ENCODE measurements at places on chromosomes 13 and 19. TPM values are rescaled to one million over a fixed set of nuclear protein-coding genes. Genes with fewer than 3 reads are reported as not detected.

- DNase-seq, result no peak
Observed at GRCh38 chr13:40442826-40443225, 223.6 kb downstream of the FOXO1 start.

GRCh38 chr19:1318678-1319471 is 33.2 kb downstream of the EFNA2 start:
- DNase-seq, result no peak

ZIM2 gene
- total RNA-seq, result 1.6 TPM

DNA sequence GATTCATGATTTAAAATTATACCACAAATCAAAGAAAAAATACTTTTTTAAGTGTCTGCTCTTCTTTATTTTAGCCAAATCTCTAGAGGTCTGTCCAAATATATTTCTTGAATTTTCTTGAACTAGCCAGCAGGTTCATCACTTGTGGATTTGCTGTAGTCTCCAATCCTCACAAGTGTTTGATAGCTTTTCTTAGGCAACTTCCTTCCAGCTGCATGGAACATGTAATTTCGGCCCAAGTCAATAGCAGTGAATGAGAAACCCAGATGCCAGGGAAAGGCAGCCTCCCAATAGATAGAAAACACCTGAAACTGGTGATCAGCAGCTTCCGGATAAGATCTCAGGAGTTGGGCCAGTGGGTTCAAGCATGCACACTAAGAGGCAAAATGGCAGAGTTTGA is 15.6 kb upstream of the RNASEH2B start:
- no peak for DNase-seq

IQCN gene
- total RNA-seq, result 1.6 TPM

DNA sequence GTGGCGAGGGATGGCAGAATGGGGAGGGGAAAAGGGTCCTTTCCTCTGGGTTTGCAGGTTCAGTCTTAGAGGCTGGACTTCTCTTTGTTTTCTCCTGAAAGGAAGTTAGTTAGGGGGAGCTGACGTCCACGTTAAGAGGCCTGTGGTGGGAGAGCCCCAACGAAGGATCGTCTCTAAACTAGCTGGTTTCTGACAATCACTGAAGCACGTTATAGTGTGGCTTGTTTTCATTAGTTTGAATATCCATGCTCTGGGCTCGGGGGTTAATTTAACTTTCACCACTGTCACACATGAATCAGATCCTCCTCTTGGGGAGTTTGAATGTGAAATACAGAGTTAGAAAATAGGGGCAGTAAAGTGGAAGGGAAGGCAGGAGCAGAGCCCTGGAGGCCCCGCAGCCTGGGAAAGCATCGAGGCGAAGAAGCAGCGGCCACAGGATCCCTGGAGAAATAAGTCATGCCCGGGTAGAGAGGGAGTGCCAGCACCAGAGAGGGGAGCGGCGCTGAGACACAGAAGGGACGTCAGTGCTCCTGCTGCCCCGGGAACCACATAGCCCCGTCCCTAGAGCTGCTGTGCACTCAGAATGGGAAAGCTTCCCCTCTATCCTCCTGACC is 31.1 kb upstream of the AMER2 start:
- DNase-seq, result no peak

RAB3A gene
- total RNA-seq, result 2.2 TPM

Measured in sigmoid colon (tissue), 7 donors.